Non-pigmented ciliary epithelial cell (primary cell): ENCODE measurements at places on chromosomes 5 and 9.

- DNase-seq: no peak
These were observed 194.1 kb downstream of the GDNF start for GRCh38 chr5:37645707-37646106.

DNA sequence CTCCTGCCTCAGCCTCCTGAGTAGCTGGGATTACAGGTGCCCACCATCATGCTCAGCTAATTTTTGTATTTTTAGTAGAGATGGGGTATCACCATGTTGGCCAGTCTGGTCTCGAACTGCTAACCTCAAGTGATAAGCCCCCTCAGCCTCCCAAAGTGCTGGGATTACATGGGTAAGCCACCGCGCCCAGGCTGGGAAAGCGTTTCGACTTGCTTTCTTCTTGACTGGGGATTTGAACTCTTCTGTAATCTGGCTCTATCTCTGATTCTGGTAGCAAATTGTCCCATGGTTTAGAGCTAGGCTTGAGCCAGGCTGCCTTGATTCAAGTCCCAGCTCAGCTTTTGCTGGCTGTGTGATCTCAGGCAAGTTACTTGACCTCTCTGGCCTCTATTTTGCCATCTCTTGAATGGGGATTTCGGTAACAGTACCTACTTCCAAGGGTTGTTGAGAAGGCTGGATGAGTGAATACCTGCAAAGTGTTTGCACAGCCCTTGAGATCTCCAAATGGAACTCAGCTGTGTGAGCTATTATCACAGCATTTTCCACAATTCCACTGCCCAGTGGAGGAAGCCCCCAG, 20.5 kb upstream of the MVB12B start:
- DNase-seq: no peak

- no peak for DNase-seq
These were observed 23.7 kb upstream of the STARD4 start for GRCh38 chr5:111535879-111536549.

- DNase-seq: no peak
These were observed 243.8 kb upstream of the IRX1 start for GRCh38 chr5:3351581-3352442.

DNA sequence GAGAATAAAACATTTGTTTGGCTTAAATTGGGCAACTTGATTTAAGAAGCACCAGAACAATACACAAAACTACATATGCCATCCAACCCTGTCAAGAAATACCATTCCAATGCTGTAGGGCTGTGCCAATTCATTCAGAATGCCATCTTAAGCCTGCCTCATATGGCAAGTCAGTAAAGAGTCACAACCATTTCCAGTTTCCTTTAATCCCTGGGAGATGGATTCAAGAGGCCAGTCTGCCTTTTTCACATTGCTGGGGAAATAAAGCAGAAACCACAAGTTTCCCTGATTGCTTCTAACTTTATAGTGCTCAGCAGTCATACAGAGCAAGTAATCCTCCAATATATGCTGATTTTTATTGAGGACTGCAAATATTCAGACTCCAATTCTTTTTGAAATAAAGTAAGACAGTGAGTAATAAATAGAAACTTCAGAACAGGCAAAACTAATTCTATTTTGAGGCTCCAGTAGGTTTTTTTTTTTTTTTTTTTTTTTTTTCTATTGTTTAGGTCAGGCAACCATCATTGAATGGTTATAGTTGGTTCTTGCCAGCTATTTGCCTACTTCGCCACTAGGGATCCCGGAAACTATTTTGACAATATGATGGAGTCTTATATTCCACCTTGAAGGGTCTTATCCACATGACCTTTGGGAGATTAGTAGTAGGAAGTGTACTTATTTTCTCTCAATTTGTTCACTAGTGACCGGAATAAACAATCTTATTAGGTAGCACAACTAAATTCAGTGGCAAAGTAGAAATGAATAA, 400.9 kb upstream of the MEF2C start:
- DNase-seq: no peak

- no peak for DNase-seq
These were observed 107.0 kb upstream of the PCA3 start for GRCh38 chr9:76657265-76657664.

DNA sequence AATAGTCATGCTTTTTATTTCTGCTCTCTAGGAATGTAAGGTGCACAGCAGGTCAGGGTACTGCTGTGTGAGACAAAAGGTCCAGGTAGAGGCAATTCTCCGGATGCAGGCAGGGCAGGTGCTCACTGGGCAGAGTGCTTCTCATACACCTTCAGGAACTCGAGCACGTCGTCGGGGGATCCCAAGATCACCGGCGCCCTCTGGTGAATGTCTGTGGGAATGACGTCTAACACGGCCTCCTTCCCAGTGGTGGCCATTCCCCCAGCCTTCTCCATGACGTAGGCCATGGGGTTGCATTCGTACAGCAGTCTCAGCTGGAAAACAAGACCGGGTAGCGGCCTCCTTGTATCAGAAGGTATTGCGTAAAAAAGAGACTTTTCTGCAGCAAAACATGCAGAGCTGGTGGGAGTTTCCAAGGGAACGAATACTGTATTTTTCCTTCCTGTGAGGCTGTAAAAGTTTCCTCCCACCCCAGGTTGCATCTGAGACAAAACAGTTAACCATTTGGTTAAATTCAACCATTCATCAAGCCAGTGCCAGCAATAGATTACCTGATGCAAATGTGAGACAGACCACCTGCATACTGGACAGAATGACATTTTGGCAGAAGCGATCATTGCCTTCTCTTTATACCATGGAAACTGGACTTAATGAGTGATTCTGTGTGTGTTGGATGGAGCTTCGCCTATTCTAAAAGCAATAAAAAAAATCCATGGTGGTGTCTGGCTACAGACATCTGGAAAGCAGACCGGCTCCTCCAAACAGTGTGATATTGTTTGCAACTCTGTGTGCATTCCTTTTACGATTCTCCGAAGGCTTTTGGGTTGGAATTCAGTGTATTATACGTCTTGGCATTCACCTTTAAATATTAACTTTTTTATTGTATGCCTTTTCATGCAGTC, 9.9 kb upstream of the FBP2 start:
- DNase-seq: peak; percentile 59

GRCh38 chr5:163439092-163439425, 1.7 kb downstream of the CCNG1 start:
- no peak for DNase-seq
